ENCODE measurements at places on chromosomes 6 and 20. TPM values are rescaled to one million over a fixed set of nuclear protein-coding genes. Genes with fewer than 3 reads are reported as not detected.

GRCh38 chr6:137853569-137854213 is 13.4 kb upstream of the TNFAIP3 start:
- no peak for DNase-seq

DNA sequence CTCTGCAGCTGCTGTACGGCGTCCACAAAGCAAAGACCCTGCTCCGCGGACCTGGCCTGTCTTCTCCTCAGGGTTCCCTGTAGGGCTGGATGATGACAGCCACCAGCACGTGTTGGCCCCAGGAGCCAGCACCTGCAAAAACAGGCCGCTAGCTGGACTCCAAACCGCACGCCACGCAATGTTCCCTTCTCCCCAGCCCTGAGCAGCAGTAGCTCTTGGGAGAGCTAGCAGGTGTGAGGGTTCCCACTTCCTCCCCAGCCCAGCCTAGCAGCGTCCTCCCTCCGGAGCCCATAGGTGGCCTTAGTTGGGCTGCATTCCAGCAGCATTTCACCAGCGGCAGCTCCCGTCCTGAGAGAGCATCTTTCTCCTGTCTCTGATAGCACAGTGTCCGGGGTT is 42.3 kb downstream of the DACT2 start:
- no peak for DNase-seq

- no peak for DNase-seq
Measured at GRCh38 chr6:11711984-11712711, 66.5 kb downstream of the ADTRP start.

GRCh38 chr6:141726248-141726647 is 406.5 kb upstream of the GJE1 start:
- no peak for DNase-seq

- no peak for DNase-seq
Measured at GRCh38 chr6:106385530-106385929, 25.0 kb downstream of the CRYBG1 start.

DNA sequence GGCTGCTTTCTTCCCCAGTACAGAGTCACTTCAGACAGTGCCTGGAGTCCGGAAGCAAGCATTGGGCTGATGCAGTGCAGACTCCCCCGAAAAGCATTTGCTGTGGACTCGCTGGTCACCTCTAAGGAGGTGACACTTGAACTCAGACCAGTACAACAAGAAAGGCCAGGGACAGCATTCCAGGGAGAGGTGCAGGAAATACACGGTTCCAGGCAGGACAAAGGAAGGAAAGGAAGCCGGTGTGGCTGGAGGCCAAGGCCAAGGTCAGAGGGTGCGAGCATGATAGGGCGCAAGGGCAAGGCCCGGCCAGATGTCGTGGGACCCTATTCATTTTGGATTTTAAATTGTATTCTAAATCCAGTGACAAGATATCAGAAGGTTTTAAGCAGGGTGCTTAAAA is 160.9 kb downstream of the ZMYND8 start:
- DNase-seq: no peak

GRCh38 chr20:35560105-35560511 is 18.2 kb downstream of the ERGIC3 start:
- no peak for DNase-seq

GRCh38 chr20:33275215-33275614 is 7.8 kb upstream of the BPIFB1 start:
- DNase-seq: no peak

DNA sequence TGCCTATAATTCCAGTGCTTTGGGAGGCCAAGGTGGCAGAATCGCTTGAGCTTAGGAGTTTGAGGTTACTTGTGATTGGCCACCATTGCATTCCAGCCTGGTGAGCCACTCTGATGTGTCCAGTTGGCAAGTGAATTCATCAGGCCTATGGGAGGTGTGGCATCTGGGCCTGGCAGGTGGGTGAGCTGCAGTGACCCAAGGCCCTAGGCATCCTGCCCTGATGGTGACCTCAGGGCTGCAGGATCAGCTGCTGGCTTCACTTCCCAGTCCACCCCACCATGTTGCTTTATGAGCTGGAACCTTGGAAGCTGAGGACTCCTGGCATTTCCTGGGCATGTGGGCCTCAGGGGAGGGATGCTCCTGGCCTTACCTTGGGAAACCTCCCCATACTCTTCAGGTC is 20.5 kb downstream of the RSPH9 start:
- no peak for DNase-seq

GRCh38 chr6:87742106-87742505 is 40.1 kb upstream of the AKIRIN2 start:
- DNase-seq: no peak

GRCh38 chr6:41426888-41427641 is 91.7 kb downstream of the NCR2 start:
- DNase-seq: no peak

The TSBP1 gene
- not detected for total RNA-seq

The UCKL1 gene
- 24.2 TPM for total RNA-seq

The PDE7B gene
- 3.4 TPM for total RNA-seq

The MYLK2 gene
- total RNA-seq: not detected

The CFB gene
- total RNA-seq: 36.3 TPM
